ENCODE measurements at places on chromosomes 4 and X.

GRCh38 chrX:97666890-97667289 lies 783.2 kb downstream of the RPA4 start:
- no peak for DNase-seq

- DNase-seq, result no peak
Observed at GRCh38 chrX:1657367-1658070, 42.7 kb downstream of the ASMT start.

GRCh38 chr4:5887361-5888221 lies 5.3 kb downstream of the CRMP1 start:
- DNase-seq, result no peak

GRCh38 chrX:49155243-49155899 lies 7.2 kb upstream of the MAGIX start:
- no peak for DNase-seq

- DNase-seq, result no peak
Observed at GRCh38 chr4:108758498-108758897, 4.4 kb downstream of the ETNPPL start.

GRCh38 chr4:6265546-6265945 lies 4.1 kb upstream of the WFS1 start:
- no peak for DNase-seq

DNA sequence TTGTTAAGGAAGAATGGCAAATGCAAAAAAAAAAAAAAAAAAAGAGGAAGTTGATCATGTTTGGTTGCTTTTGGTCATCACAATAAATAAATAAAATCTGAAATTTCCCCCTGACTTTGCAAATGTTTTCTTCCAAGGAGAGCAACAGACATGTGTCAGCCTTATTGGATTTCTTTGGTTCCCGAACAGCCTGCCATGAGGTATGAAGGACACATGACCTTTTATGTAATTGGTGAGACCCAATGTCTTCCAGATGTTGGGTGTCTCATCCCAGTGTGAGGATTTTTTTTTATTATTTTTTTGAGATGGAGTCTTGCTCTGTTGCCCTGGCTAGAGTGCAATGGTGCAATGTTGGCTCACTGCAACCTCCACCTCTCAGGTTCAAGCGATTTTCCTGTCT lies 24.6 kb upstream of the CD99 start:
- DNase-seq, result no peak

DNA sequence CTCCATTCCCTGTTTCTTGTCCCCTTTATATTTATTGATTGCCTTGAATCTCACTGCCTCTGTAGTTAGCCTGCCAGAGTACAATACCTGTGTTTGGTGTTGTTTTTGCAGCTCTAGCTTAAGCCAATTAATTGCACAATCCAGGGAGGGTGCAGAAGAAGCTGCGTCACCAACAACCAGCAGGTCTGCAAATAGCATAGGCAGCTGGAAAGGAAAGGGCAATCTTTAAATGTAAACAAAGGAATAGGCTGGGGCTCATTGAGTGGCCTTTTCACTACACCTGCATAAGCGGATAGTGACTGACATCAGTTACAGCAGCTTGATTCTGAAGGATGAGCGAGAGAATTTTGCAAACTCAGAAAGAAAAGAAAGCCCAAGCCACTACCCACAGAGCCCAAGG lies 106.8 kb upstream of the RAI2 start:
- no peak for DNase-seq

GRCh38 chrX:123756320-123756719 lies 23.5 kb upstream of the THOC2 start:
- DNase-seq, result no peak

DNA sequence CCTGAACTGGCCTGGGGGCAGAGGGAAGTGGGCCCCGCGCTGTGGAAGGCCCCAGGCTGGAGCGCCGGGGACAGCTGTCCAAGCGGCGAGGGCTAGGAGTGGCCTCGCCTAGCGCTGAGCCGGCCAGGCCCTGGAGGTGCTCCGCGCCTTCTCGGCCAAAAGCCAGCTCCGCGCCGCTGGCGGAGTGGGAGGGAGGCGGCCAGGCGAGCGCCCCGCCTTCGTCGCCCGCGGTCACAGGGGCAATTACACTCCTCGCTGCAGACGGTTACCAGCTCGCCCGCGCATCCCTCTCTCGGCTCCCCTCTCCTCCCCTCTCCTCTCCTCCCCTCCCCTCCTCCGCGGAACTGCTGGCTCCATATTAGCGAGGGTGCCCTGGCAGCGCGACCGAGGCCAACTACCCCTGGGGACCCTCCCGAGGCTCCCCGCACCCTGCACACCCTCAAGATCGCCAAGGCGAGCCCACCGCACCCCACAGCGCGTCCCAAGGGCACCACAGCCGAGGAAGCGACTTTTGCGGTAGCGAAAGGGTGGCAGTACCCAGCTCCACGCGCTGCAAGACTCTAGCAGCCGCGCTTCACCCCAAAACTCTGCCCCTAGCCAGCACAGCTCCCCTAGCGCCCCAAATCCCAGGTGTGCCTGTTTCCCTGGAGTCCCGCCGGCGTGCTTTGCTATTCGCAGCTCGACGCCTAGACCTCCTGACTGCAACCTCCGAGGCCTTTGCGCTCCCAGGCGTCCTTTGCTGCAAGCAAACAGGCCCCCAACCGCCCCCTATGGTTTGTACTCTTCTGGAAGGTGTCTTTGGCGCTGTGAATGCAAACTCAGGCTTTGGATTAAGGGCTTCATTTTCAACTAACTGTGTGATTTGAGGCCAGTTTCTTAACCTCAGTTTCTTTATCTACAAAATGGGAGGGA lies 91.4 kb downstream of the BCOR start:
- no peak for DNase-seq

DNA sequence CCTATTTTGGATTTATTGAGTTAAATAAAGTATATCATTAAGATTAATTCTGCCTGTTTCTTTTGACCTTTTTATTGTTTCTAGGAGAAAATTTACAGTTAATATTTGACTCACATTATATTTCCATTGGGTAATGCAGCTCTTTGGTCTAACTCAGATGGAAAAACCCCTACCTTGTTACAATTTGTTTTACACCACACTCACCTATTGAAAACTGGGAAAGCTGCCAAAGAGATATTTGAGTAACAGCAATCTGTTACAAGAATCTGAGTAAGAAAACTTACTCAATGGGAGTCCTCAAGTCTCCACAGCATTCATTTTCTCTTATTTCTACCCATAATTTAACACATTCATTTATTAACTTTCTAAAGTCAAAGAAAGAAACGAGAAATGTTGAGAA lies 108.0 kb upstream of the TLL1 start:
- no peak for DNase-seq

DNA sequence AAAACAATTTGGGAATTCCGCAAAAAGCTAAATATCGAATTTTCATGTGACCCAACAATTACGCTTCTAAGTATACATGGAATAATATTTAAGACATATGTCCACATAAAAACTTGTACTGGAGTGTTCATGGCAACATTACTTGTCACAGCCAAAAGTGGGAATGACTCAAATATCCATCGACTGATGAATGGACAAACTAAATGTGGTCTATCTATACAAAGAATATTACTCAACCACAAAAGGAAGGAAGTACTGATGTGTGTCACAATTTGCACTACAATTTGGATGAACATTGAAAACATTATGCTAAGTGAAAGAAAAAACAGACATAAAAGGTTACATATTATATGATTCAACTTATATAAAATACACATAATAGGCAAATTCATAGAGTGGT lies 71.9 kb downstream of the AFF2 start:
- no peak for DNase-seq

DNA sequence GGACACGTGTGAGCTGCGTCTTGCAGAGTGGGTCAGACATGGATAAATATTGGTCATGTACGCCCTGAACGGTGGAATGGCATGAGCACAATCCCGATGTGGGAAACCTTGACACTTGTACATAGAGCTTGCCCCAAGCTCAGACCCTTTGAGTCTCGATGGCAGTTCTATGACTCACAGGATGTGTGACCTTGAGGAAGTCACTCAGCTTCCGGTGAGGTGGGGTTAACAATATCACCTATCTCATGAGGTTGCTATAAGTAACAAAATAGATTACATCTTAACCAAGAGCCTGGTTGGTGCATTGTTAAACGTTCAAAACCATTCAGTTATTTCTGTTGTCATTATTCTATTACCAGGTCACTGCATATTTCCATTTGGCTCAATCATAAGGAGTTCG lies 109.1 kb upstream of the TBL1X start:
- no peak for DNase-seq

DNA sequence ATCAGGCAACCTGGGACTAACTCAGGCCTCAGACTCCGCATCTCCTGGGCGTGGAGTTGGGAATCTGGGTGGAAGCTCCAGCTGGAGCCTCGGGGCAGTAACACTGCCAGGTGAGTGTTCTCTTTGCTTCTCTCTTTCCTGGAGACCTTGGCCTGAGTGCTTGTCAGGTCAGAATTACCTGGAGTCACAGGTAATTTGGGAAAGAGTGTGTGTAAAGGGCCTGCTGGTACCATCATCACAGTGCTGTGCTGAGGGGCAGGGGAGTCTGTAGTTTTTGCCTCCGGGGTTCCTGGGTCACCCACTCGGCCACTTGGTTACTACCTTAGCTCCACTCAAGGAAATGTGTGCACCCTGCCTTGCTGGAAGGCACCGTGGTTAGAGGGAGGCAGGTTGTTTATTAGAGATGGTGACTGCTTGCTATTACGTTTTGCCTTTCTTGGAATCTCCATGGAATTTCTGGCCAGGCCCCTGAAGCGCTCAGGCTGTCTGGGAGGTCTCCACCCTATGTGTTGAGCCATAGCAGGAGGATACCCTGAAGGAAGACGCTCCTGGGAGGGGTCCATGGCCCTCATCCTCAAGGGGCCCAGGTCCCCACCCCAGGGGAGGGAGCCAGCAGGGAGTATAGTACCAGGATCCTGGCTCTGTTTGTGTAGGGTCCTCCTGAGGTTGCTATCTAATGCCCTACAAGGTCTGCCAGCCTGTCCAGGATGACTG lies 2.9 kb downstream of the GPR78 start:
- DNase-seq, result no peak

- no peak for DNase-seq
Observed at GRCh38 chrX:10120331-10120730, 36.4 kb upstream of the CLCN4 start.

GRCh38 chr4:152585023-152585441 lies 49.1 kb upstream of the FBXW7 start:
- DNase-seq, result no peak

GRCh38 chrX:154308108-154308946 lies 12.7 kb downstream of the TKTL1 start:
- DNase-seq, result peak; percentile 53

GRCh38 chr4:54076673-54077072 lies 12.3 kb upstream of the CHIC2 start:
- DNase-seq, result no peak

GRCh38 chr4:42618023-42618422 lies 38.9 kb downstream of the ATP8A1 start:
- DNase-seq, result no peak

DNA sequence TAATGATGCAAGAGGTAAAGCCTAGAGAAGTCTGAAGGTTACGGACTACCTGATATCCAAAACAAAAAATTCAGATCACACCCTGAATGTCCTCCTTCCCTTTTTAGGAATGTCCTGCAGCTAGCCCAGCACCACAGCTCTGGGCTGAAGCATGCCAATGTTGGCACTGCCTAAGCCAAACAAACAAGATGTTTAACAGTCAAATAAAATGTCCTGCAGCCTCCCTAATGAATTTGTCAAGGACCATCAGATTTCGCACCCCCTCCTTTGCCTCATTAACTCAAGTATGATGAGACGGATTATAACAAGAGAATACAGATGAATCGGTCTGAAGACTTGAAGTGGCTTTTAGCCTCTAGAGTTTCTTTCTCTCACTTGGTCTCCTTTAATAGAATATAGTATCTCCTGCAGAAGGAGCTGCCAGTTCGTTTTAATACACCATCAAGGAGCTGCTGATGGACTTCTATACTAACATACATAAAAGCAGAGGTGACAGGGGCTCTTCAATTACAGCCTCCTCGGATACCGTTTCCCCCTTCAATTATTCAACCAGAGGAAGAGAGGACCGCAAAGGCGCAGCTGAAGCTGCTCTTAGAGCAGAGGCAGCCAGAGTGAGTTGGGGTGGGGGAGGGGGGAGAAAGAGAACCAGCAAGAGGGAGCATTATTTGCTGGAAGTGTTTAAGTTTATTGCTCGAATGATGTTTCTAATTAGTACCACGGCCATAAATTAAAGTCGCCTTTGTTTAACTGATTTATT lies 3.0 kb upstream of the MAB21L2 start:
- DNase-seq, result no peak

- peak; percentile 54 for DNase-seq
Observed at GRCh38 chr4:90127706-90128345, 632 bp downstream of the CCSER1 start.

GRCh38 chr4:3317011-3317655 lies 24.3 kb downstream of the RGS12 start:
- DNase-seq, result peak; percentile 34

GRCh38 chr4:47686294-47686872 lies 151.5 kb downstream of the CORIN start:
- DNase-seq, result peak; percentile 47

DNA sequence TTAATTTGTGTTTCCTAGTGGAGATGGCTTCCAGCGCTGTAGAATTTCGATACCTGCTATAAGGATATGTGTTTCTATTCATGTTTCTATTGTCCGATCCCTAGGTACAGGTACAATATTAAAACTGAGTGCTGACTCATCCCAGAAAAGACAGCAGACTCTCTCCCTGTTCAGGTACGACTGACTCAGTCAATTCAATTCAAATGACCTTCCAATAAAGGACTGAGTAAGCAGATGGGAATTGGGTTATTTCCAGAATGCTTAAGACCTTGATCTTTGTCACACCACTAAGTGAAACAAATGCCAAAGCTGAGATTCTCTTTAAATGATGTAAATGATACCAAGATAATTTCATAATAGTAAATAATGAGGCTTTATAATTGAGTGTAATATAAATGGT lies 1596.9 kb downstream of the RPA4 start:
- DNase-seq, result no peak

DNA sequence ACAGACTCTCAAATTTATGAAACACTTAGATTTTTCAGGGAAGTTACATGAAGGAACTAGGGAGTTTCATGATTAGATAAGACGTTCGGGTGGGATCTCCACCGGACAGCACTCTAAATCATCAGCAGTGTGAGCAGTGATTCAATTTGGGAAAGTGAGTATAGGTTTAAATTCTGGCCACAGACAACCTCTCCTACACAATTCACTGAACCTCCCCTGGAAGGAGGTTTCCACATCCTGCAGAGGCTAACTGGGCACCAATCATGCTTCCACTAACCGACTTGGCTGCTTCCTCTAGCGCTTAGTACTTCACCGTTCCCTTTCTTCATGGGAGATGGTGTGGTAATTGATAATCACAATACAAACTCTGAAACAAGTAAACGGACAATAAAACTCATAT lies 5.6 kb downstream of the CXCL9 start:
- no peak for DNase-seq

DNA sequence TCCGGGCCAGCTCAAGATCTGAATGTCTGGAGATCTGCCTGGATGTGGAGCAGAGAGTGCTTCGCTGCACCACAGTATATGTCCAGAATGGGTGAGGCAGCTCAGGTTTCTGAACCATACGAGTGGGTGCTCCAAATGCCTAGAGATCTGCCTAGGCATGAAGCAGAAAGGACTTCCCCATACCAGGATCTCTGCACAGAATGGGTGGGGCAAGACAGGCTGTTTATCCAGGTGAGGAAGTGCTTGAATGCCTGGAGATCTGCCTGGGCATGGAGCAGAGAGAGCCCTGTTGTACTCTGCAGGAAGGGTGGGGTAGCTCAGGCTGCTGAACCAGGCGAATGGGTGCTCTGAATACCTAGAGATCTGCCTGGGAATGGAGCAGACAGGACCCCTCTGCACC lies 45.4 kb upstream of the MAGEC2 start:
- DNase-seq, result no peak

- no peak for DNase-seq
Observed at GRCh38 chr4:70979445-70980008, 13.9 kb upstream of the DCK start.

GRCh38 chr4:159269956-159270355 lies 167.1 kb downstream of the RAPGEF2 start:
- DNase-seq, result no peak

Measured in mesothelial cell of epicardium (in vitro differentiated cells).